ENCODE measurements at places on chromosomes 4 and X.

DNA sequence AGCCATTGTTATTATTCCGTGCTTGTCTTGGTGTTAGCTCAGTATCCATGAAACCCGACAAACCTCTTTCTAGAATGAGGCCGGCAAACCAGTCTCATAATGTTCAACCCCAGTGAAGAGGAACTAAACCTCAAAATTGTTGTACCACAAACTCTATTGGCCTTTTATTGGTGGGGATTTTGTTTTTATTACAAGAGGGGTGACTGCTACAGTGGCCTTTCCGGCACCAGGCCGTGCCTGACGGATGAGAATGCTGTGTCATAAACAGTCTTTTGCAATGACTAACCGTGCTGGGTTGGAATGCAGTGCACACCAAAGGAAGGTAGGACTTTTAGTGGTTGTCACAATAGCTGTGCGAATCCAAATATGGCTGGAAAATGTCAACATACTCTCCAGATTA lies 60.8 kb downstream of the SHROOM2 start:
- DNase-seq = no peak

- no peak for DNase-seq
Measured at GRCh38 chrX:70172221-70172620, 5.1 kb upstream of the DGAT2L6 start.

DNA sequence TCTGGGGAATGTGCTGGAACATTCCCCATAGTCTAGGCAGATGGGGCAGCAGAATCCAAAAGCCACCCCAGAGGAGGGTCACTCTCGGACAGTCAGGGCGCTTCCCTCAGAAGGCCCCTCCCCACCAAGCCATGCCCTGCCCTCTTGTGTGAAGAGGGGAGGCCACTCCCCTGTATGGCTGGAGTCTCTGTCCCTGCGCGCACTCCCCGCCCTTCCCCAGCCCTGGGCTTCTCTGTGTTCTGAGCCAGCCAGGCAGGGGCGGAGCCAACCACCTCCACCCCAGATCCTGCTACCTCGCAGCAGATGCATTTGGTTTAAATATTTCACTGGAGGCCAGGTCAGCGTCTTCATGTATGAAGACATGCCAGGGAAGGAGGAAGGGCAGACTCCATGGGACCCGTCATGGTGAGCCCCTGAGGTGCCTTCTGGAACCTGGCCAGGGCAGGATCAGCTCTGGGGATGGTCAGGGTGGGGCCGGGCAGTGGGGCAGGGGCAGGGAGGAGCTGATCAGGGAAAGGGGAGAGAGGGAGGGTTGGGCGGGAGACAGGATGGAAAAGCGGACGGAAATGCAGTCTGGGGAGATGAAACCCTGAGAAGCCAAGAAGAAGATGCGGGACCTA lies 107.3 kb downstream of the ADRA2C start:
- no peak for DNase-seq

- DNase-seq = no peak
Measured at GRCh38 chrX:46117234-46117633, 428.0 kb downstream of the ZNF674 start.

DNA sequence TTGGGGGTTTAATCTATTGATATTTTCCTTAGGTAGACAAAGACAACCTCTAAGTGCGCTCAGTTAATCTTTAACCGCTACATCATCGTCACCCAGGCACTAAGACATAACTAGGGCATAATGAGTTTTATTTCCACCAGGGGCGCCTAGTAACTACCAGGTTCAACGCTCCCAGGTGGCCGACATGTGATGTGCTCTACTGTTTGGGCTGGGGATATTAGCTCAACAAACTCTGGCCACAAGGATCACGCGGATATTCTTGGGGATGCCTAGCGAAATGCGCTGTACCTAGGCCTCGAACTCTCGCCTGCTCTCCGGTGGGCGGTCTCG lies 915 bp upstream of the RAB33B start:
- no peak for DNase-seq

- no peak for DNase-seq
Measured at GRCh38 chr4:181971973-181972372, 271.2 kb upstream of the TENM3 start.

- DNase-seq = no peak
Measured at GRCh38 chrX:118239178-118239870, 106.6 kb upstream of the WDR44 start.

DNA sequence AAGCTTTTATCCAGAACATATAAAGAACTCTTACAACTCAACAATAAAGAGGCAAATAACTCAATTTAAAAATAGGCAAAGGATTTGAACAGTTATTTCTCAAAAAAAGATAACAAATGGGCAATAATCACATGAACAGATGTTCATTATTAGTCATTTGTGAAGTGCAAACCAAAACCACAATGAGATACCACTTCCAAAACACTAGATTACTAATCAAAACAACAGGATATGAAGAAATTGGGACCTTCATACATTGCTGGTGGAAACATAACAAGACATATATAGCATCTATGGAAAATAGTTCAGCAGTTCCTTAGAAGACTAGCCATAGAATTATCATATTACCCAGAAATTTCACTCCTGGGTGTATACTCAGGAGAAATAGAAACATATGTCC lies 224.6 kb downstream of the FBXO8 start:
- DNase-seq = no peak

DNA sequence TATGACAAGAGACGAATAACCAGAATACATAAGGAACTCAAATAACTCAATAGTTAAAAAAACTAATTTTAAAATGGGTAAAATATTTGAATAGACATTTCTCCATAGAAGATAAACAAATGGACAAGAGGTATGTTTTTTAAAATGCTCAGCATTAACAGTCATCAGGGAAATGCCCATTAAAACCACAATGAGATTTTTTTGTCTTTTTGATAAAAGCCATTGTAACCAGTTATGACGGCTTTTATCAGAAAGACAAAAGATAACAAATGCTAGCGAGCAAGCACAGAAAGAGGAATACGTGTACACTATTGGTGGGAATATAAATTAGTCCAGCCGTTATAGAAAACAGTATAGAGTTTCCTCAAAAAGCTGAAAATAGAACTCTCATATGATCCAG lies 388.2 kb upstream of the INTU start:
- DNase-seq = no peak

GRCh38 chr4:73609706-73610105 lies 10.5 kb downstream of the RASSF6 start:
- no peak for DNase-seq

DNA sequence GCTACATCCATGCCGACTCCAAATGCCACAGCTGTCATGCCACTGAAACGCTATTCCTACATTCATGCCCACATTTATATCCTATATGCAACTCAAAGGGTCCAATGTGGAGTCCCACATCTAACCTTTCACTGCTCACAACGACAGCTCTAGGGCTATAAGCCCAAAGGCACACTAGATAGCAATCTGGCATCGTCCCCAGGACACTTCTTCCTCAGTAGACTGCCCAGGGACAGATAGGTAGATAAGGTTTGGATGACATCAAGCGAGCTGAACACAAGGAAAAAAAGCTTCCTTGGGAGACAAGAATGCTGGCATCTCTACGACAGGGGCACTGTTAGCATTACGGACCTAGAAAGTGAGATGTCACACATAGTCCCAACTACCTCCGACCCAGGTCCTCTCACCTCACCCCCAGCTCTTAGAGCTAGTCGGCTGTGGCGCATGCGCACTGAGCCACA lies 685 bp downstream of the RAB9B start:
- peak; percentile 64 for DNase-seq

DNA sequence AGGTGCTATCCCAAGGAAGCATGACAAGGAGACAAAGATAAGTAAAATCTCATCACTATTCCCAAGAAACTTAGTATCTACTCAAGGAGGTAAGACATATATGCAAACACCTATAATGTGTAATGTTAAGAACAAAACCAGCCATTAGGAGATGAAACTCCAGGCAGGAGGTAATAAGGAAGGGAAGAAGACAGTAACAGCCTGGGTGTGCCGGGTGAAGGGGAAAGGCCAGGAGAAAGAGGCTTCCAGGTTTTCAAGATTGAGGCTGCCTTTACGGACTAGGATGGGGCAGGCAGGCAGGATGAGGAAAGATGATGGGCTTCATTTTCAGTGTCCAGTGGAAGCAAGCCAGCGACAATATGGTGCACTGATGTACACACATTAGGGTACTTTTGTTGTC lies 62.5 kb downstream of the LEF1 start:
- no peak for DNase-seq

GRCh38 chrX:96436105-96436504 lies 248.5 kb upstream of the DIAPH2 start:
- no peak for DNase-seq

GRCh38 chr4:138494116-138494515 lies 252.0 kb upstream of the SLC7A11 start:
- DNase-seq = no peak

- DNase-seq = no peak
Measured at GRCh38 chr4:108292229-108292628, 123.5 kb upstream of the LEF1 start.

GRCh38 chr4:112060212-112060611 lies 85.0 kb upstream of the FAM241A start:
- DNase-seq = peak; percentile 24

- no peak for DNase-seq
Measured at GRCh38 chr4:128715616-128716015, 93.9 kb upstream of the JADE1 start.

GRCh38 chrX:100687128-100687527 lies 43.1 kb downstream of the SRPX2 start:
- DNase-seq = no peak

DNA sequence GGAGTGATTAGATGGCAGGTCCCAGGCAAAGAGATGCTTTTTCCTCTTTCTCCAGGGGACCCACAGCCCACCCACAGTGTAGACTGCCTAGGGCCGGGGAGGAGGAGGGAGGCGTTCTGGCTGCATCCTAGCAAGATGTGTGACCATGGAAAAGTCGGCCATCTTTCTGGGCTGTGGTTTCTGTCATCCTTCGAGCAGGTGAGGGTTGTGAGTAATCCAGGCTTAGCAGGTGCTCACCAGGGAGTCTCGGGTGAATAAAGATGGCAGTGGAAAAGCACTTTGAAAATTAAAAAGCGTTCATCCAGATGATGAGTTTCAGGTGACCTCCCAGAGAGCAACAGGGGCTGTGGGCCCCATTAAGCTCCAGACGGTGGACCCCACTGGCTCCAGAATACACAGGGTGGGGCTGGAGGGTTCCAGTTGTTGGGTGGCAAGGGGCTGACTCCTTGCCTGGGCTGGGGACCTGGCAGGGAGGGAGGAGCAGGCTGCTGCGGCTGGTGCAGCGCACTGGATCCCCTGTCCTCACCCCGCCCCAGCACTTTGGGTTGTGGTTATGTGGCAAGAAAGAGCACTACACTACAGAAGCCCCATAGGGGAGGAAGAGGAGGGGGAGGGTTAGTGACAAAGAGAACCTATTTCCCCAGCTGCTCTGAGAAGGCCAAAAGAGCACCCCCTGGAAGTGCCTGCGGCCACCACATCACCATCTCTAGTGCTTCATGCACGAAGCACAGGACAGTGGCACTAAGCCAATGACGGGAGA lies 23.7 kb downstream of the ELF4 start:
- DNase-seq = no peak

- no peak for DNase-seq
Measured at GRCh38 chr4:119020158-119020557, 115.5 kb upstream of the MYOZ2 start.

- DNase-seq = no peak
Measured at GRCh38 chr4:167555338-167556022, 321.2 kb upstream of the SPOCK3 start.

GRCh38 chrX:133812402-133812801 lies 173.0 kb downstream of the GPC3 start:
- DNase-seq = no peak

- no peak for DNase-seq
Measured at GRCh38 chr4:30073011-30073710, 647.0 kb upstream of the PCDH7 start.

GRCh38 chrX:39204945-39205344 lies 403.7 kb downstream of the MID1IP1 start:
- no peak for DNase-seq

DNA sequence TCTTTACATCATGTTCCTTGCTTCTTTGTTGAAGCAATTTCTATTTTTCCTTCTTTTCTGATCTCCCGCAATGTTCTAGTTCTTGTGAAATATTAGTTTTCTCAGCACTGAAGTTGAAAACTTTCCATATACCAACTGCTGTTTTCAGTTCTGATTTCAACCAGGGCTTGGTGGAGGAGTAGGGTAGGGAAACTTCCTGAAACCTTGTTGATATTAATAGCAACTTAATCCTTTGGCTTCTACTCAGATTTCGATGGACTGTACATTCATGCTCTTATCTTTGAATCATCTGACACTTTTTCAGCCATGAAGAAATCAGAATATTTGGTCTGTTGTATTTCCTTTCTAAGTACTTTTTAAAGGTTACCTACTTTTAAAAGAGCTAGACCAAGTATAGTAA lies 315.8 kb downstream of the RPA4 start:
- DNase-seq = no peak

DNA sequence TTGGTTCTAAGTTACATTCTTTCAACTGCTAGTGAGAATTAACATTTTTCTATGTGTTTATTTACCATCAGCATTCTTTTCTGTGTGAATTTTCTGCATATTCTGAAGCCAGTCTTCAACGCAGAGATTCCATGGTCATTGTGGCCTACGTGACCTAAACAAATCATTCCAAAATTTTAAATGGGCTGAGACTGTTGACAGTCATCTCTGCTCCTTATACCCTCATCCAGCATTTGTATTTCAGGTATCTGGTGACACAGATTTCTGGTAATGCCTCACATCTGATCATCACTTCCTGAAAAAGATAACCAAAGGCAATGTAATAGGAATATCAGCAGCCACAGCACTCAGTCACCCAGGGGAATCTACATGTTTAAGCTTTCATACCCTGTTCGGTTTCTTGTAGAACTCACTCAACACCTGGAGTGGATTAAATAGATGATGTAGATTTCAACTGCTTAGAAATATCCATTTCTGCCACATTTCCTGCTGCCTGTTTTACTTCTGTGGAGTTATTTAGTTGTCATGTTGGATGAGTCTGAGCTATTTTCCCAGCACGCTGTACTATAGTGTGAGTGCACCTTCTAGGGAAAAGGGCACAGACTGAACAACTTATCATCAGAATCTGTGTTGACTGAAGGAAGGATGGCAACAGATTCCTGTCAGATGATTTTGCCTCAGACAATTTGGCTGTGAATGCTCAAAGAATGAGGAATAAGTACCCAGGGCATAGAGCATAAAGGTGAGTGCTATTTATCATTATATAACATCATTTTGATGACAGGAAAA lies 73.0 kb upstream of the HPGD start:
- no peak for DNase-seq

- DNase-seq = no peak
Measured at GRCh38 chr4:94828882-94829281, 71.1 kb downstream of the BMPR1B start.

DNA sequence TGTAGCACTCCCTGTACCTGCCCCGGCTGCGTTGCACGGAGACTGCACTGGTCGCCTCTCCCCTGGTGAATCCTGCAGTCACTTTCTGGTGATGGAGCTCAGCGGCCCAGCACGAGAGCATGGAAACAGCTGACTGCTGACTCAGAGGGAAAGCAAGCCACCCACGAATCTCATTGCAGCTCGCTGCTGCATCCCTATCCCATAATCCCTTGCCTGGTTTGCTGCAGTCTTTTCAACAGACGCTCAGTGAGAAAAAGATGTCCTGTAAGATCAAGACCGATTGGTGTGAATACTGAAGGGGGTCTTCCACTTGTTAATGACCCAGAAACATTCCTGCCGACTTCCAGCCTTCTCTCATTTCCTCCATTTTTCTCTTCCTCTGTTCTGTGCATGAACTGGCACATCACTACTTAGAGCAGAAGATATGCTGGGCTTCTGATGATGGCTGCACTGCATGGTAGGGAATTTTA lies 52.9 kb downstream of the TRIM2 start:
- DNase-seq = peak; percentile 72
